ENCODE measurements at places on chromosomes 16 and 17.

- DNase-seq = no peak
These were observed 1.3 kb upstream of the PSMB3 start for GRCh38 chr17:38751144-38751807.

- no peak for DNase-seq
These were observed 89.3 kb upstream of the PLEKHM1 start for GRCh38 chr17:45579529-45580495.

DNA sequence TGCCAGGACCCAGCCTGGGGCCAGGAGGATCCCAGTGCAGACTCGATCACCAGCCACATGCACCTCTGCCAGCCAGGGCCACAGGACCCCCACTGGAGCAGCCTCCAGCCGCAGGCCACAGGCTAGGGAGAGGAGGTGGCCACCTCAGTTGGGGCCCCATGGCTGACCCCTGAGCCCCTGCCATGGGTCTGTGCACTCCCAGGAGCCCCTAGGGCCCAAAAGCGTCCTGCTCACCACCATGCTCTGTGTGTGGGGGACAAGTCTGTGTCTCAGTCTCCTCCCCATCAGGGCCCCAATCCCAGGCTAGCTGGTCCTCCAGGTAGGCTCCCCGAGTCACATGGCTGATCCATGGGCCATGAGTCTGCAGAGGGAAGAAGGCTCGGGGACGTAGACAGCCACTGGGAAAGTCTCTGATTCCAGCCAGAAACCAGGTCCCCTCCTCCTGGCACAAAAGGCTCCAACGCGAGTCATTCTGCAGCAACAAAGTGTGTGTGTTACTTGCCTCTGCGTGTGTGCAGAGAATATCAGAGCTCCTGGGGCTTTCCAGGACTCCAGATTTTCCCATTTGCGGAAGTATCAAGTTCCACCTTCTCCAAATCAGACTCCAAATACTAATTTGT, 6.1 kb upstream of the PRSS8 start:
- DNase-seq = no peak

GRCh38 chr16:85885537-85885936, 13.4 kb upstream of the IRF8 start:
- DNase-seq = no peak

DNA sequence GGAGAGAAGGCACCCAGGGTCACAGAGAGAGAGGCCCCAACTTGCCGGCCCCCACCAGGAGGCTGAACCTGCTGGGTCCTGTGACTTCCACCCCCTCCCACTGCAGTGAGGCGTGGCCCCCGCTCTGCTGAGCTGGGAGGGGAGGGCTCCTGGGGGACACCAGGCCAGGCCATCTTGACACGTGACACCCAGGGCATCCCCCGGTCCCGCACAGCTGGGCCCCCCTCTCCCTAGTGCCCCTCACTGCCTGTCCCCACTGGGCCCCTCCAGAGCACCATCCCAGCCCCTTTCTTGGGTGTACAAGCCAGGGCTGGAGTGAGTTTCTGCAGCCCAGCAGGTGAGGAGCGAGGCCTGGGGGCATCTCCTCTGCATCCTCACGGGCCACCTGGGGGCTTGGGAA, 12.4 kb downstream of the UBALD1 start:
- DNase-seq = no peak

DNA sequence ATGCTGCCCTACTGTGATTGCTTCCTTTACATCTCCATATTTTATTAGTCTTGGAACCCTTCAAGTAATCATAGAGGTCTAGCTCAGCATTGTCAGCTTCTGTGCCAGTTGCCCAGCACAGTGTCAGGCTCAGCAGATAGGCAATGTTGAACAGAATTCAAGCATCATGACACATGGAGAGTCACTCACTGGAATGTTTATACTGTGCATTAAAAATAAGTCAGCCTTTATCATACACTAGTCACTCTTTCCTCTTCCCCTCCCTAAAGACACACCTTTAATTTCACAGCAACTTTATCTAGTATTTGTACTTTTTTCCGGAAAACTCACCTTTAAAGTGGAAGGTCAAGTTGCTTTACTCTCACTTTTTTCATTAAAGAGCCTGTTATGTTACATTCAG, 253.8 kb upstream of the CDH11 start:
- no peak for DNase-seq

DNA sequence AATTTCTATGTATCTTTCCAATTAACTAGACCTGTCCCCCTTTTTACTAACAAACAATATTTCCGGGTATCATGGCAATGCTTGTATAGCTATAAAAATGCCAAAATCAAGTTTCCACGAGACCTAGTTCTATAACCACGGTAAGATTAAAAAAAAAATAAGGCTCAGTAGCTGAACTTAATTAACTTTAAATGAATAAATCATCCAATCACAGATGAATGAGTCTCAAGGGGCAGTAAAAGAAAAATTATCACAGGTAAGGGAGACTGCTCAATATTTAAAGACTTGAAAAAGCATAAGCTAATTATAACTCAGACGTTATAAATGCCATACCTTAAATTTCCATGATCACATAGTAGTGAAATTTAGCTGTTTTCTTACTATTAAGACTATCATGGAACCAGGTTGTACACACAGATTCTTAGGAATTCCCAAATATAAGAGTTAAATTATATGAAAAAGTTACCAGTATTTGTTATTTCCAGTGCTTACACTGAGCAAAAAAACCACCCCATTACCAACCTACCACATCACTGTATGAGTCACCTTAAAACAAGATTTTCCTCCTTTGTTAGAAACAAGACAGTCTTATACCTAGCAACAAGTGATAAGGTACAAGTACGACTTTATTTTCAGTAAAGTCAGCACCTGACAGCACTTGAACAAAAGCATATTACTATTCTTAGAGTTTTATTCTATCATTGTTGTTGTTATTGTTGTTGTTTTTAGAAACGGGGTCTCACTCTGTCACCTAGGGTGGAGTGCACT, 20.6 kb downstream of the SSH2 start:
- DNase-seq = no peak

DNA sequence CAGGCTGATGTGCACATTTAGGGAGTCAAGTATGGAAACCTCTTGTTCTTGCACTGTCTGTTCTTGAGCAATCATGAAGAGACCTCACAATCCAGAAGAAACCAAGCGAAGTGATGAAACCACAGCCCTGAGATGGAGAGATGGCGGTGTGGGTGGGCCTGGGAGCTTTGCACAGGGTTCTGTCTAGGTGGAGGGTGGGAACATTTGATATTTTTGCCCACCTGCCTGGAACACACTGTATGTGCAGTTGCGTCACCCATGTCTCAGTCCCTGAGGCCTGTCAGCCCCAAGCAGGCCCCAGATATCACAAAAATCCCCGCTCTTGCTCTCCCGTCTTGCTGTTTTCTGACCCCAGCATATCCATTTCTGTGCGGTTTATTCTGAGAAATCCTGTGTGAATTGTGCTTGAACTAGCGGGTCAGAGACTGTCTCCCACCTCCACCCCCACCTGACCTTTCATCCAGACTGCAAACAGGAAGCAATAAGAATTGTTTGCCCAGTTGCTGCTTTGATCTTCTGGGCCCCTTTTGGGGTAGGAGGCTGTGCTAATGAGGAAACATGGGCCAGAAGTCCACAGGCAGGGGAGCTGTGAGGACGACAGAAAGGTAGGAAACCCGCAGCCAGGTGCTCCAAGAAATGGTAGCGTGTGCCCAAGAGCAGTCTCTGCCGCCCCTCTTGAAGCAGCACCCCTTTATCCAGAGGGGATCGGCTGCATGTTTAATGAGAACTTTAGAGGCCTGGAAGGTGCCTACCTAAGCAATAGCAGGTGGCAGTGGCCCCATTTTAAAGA, 183.8 kb downstream of the CCDC182 start:
- DNase-seq = no peak

- DNase-seq = no peak
These were observed 28.3 kb downstream of the ARSG start for GRCh38 chr17:68319410-68320162.

DNA sequence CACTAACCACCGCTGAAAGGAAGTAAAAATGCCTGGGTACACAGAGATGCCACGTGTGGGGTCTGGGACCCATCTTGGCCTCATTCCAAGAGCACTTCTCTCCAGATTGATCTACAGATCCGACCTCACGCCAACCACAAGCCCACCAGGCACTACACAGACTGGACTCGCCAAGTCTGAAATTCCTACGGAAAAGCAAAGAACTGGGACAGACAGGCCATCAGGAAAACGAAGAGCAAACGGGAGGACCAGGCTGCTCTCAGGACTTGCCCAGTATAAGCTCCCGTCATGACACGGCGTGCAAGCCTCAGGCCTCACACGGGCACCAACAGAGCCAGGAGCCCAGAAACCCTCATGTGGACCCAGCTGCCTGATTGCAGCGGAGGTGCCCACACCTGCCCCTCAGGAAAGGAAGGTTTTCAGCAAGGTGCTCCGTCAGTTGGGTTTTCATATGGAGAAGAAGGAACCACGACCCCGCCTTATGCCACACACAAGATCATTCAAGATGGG, 20.1 kb upstream of the C16orf95 start:
- DNase-seq = no peak

- DNase-seq = no peak
These were observed 3.5 kb upstream of the DLX4 start for GRCh38 chr17:49965524-49965909.

DNA sequence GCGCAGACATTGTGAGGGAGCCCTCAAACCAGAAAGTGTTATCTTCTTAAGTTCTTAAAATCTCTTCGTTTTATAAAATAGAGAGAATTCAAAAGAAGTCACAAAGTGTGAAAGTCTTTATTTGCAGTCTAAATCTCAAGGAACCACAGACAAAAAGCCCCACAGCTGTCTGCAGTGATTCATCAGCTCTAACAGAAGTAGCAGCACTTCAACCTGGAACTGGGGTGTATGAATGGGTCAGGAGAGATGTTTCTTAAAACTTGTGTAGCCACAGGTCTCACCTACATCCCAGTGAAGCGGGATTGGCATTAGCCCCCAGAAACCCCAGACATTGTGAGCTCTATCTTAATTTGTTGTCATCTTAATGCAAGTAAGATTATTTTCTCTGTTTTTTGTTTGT, 61.1 kb downstream of the CDYL2 start:
- no peak for DNase-seq

GRCh38 chr16:27421961-27422740, 20.2 kb downstream of the IL21R start:
- no peak for DNase-seq

- DNase-seq = no peak
These were observed 19.2 kb downstream of the TMEM114 start for GRCh38 chr16:8571061-8571596.

DNA sequence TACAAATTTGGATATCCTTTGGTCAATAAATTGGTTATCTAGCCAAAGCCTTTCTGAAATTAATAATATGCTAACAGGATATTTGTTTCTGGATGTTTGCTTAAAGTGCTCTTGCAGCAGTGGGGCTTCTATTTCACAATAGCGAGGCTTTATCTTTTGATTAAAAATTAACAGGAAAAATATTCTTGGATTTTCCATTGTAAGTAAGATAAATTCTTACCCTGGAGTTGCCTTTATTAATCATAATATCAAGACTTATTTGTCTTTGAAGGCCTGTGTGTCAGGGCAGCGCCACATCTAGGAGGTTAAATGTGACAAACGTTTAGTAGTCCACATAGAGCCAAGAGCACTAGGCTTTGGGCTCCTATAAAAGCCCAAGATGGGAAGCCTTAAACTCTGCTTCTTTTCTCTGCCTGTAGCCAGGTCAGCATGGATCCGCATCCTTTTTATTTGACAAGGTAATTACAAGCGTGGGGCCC, 5.3 kb downstream of the TMEM97 start:
- no peak for DNase-seq

DNA sequence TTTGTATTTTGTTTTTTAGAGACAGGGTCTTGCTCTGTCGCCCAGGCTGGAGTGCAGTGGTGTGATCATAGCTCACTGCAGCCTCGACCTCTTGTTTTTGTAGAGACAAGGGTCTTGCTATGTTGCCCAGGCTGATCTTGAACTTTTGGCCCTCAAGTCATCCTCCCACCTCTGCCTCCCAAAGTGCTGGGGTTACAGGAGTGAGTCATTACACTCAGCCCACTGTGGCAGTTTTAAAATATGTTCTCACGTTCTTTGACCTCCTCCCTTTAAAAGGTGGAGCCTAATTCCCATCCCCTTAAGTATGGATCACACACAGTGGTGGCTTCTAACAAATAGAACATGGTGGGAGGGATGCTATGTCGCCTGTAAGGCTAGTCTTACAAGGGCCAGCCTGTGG, 67.7 kb downstream of the ZDHHC7 start:
- no peak for DNase-seq

DNA sequence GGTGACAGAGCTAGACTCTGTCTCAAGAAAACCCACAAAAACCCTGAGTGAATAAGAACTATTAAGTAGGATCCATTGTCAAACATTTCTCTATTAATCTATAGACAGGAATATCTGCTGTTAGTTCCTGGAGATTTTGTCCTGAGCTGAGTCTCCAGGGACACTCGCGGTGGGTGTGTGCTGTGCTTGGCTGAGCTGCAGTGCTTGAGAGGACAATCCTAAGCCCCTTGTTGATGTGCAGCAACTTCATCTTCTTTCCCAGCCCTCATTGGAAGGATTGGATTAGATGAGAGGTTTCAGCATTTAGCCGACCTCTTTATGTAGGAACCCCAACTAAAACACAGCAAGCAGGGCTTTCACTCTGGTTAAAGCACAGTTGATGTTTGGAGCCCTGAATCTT, 33.3 kb downstream of the NDEL1 start:
- DNase-seq = no peak

GRCh38 chr17:18257268-18257981, 1.1 kb downstream of the FLII start:
- peak; percentile 48 for DNase-seq

DNA sequence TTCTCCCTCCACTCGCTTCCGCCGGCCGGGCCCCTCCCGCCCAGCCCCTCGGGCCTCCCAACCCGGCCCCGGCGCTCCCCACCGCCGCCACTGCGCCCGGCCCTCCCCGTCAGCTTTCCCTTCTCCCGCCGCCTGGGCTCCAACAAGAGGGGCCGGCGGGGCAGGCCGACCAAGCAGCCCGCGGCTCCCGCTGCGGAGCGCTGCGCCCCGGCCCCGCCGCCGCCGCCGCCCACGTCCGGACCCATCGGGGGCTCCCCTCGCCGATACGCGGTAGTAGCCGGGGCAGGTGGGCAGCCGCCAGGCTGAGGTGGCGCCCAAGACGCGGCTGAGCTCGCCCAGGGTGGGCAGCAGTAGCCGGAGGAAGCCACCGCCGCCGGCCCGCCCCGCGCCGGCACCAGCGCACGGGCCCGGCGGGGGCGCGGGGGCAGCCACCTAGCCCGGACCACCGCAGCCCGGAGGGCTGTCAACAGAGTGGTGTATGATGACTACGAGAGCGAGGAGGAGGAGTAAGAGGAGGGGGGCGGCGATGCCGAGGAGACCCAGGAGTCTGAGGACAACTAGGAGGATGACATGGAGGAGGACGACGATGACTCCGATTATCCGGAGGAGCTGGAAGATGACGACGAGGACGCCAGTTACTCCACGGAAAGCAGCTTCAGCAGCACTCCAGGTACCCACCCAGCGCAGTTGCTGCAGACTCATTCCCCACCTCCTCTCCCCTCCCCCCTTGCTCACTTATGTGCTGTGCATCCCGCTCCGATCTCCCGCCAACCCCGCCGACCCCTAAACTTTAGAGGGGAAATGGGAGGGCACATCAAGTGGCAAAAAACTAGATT, 498 bp downstream of the LRRC37B start:
- peak; percentile 62 for DNase-seq

GRCh38 chr16:23865853-23866252, 30.1 kb downstream of the PRKCB start:
- no peak for DNase-seq

GRCh38 chr16:84502075-84502474, 2.4 kb downstream of the MEAK7 start:
- no peak for DNase-seq

All from activated CD4-positive, alpha-beta T cell treated with anti-CD3 and anti-CD28 coated beads, Interleukin-2, Interleukin-6, amounts not matched to agents 100 ng/mL and 50 ng/mL, durations not matched to agents 16 hours and 8 hours (primary cell).